ENCODE measurements at places on chromosomes 3 and 15.

DNA sequence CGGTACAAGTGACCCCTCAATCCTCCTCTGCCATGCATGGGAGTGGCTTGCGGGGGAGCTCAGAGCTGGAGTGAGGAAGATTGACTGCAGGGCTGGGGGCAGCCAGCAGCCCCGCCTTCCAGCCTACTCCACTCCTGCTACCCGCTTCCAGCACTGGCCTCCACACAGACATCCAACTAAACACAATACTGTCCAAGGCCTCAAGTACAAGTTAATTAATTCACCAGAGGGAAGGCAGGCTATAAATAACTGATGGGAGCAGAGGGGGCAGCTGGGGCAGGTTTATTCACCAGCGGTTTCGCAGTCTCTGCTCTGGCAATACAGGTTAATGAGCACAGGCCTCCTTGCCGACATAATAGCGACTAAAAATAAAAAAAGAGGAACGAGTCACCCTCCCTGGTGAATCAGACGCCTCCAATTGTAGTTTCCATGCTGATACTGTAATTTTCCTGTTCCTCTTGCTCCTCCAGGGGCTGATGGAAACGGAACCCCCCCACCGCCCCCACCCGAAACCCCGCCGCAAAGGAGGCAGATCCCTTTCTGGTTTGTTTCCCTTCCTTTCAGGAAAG lies 166.4 kb upstream of the TLE3 start:
- no peak for DNase-seq

GRCh38 chr3:170523248-170523647 lies 62.6 kb downstream of the SLC7A14 start:
- no peak for DNase-seq

DNA sequence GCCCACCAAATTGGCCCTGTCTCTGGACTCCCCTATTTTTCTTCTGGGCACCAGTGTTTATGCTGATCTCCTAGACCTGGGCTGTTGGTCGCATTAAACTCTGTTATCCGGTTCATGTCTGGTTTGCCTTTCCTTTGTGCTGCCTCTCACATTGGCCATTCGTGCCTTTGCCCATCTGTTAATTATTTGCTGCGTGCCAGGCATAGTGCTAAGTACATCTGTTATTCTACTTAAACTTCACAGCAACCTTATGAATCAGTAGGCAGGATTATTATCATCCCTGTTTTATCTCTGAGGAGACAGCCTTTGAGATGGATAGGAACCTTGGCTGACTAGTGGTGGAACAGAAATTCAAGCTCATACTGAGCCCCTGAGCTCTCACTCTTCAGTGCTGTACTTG lies 76.0 kb downstream of the THSD4 start:
- no peak for DNase-seq

DNA sequence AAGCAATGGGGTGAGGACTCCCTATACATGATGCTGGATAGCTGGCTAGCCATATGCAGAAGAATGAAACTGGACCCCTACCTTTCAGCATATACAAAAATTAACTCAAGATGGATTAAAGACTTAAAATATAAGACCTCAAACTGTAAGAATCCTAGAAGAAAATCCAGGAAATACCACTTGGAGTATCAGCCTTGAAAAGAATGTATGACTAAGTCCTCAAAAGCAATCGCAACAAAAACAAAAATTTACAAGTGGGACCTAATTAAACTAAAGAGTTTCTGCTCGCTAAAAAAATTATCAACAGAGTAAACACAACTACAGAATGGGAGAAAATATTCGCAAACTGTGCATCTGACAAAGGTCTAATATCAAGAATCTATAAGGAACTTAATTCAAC lies 94.3 kb downstream of the XRN1 start:
- DNase-seq: no peak

- no peak for DNase-seq
Measured at GRCh38 chr3:110485389-110485788, 586.2 kb upstream of the NECTIN3 start.

- peak; percentile 33 for DNase-seq
Measured at GRCh38 chr15:39756806-39757522, 25.7 kb downstream of the FSIP1 start.

DNA sequence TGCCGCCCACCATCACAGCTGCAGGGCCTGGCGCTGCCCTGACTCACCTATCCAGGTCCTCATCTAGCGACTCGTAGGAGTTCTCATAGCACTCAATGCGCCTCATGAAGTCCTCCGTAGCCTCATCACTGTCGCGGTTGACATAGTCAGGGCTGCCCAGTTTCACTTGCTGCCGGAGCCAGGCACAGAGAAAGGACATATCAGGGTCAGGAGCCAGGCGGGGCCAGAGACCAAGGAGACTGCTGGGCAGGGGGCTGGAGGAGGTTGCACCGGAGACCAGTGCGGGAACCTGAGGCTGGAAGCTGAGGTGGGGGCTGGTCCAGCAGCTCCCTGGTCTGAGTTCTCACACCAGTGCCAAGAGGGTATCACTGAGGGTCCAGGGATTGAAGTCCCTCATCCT lies 18.2 kb downstream of the PFKFB4 start:
- DNase-seq: no peak

DNA sequence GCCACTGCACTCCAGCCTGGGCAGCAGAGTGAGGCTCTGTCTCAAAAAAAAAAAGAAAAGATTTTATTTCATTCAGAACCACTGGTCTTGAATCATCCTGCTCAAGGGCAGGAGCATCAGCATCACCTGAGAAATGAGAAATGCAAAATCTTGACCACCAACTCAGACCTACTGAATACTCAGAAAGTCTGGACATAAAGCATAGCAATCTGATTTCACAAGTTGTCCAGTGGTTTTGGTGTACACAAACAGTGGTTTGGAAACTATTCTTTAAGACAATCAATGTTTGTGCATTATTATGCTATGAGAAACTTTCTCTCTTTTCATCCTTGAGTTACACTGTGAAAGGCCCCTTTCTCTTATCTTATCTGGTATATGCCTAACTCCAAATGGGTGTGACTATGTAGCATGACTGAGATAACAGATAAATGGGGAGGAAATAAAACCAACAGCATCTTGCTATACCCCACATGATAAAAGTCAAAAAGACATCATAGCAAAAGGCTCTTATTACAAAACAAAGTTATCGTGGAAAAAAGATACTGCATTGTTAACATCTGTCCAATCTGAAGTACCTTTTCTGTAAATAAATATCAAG lies 174.2 kb upstream of the STT3B start:
- no peak for DNase-seq

GRCh38 chr3:29511701-29512100 lies 230.8 kb downstream of the RBMS3 start:
- no peak for DNase-seq

DNA sequence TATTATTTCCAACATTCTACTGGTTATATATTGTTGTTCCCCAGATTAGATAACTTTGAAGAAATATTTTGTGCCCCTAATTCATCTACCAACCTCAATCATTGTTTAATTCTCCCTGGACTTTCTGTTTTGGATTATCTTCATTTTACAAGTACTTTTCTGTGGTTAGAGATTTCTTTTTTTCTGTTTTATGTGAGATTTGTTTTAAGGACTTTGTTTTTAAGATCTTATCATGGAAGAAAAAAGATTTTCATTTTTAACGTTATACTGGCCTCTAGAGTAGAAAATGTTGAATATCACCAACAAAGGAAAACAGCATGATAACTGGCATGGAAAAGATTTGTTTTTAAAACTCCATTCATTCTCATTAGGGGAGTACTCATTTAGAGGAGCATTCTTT lies 210.9 kb upstream of the KCNMB2 start:
- no peak for DNase-seq

DNA sequence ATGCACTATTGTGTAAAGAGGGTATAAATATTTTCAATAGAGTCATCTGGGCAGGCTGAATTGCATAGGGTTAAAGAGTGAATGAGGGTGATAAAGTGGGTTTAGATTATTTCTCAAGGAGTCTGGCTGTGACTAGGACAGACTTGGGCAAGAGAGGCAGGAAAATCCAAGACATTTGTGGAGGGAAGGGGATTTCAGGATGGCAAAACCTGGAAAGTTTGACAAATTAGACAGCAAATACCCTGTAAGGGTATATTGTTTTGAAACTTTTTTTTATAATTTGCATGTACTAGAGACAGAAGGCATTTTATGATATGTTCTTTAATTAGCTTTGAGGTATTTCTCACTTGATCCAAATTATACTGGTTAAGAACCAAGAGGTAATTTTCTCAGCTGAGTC lies 17.1 kb downstream of the HGD start:
- DNase-seq: no peak

GRCh38 chr3:57015912-57016311 lies 44.6 kb upstream of the SPATA12 start:
- DNase-seq: no peak

DNA sequence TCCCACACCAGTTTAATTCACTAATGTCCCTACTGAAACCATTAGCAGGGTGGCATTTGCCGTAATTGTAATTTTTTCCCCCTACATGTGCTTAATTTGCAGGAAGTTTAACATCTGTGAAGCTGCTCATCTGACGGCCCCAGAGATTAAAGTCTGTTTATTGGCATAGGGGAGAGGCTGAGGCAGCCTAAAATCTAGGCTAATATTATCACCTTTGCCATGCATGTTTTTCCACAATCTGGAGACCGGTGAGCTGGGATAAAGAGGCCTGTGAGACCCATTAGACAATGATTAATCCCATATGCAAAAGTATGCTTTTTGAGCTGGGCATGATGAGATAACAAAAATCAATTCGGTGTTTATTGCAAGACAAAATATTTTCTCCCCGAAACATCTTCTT lies 561.2 kb upstream of the ALCAM start:
- DNase-seq: no peak

- no peak for DNase-seq
Measured at GRCh38 chr3:120604784-120605183, 8.6 kb downstream of the NDUFB4 start.

GRCh38 chr15:48541341-48542278 lies 103.9 kb downstream of the FBN1 start:
- DNase-seq: no peak

DNA sequence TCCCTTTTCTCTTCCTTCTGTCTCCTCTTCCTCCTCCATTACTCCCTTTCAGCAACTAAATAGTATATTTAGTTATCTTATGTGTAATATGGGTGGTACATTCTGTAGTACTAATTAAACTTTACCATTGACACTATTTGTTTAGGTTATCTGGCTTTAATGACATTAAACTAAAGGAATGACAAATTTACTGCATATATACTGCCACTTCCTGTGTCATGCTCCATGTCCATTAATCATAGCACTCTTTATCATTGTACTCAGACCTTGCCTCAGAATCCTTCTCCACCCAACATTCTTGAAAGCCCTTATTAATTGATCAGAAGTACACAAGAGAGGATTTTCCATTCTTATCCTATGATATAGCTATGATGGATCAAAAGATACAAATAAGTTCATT lies 244.2 kb downstream of the NAALADL2 start:
- no peak for DNase-seq

DNA sequence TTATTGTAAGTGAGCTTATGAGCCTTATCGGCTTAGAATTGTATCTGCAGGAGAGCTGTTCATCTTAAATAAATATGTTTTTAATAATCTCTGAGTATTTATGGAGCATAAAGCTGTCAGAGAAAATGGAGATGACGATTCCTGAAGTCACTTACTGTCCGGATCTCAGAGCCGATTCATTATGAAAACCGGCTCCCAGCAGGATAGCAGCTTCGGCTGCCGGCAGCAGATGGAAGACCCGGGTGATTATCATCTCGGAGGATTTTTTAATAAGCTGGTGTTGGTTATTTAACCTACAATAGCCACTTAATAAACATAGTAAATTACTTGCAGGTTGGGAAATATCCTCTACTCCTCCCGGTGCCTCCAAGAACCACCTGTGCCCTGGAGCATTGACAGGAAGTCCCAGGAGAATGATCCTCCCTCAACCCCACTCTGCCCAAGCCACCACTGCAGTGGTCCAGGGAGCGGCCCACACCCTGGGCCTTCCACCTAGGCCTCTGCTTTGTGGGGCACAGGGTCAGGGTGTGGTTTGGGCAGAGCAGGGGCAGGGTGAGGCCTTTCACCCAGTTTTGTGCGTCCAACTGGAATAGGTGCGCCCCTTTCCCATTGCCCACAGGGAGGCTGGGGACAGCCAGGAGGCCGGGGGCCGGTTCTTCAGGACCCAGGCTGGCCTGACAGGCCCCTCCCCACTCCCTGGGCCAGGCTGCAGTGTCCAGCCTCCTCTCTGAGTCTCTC lies 42.2 kb upstream of the PRR23E start:
- DNase-seq: no peak

GRCh38 chr3:137163241-137163871 lies 205.6 kb downstream of the IL20RB start:
- DNase-seq: no peak

DNA sequence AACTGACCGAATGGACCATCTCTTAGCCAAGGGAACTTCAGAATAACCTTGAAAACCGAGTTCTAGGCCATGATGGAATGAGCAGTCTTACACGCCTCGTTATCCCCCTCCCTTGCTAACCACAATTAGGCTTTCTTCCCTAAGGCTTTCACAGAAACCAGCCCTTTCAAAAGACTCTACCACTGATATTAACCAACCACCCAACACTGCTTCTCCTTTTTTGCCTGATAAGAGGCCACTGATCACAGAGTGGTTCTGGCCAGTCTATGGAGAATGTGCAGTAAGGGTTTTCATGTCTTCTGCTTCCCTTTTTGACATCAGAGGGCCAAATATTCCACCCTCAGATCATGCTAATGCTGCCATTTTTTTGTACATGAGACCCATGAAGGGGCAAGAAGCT lies 59.3 kb downstream of the MCF2L2 start:
- DNase-seq: no peak

- DNase-seq: no peak
Measured at GRCh38 chr15:38614621-38615020, 50.0 kb upstream of the RASGRP1 start.

- DNase-seq: no peak
Measured at GRCh38 chr3:143753006-143753405, 95.3 kb downstream of the SLC9A9 start.

DNA sequence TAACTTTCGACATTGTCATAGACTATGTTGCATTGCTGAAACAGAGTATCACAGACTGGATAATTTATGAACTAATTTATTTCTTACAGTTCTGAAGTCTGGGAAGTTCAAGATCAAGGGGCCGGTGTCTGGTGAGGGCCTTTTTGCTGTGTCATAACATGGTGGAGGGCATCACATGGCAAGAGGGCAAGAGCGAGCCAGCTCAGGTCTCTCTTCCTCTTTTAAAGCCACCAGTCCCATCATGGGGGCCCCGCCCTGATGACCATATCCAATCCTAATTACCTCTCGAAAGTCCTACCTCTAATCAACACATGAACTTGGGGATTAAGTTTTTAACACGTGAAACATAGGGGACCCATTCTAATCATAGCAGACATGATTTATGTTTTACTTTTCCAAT lies 33.5 kb upstream of the DCUN1D1 start:
- DNase-seq: no peak

- no peak for DNase-seq
Measured at GRCh38 chr3:52483081-52483480, 12.1 kb upstream of the STAB1 start.

DNA sequence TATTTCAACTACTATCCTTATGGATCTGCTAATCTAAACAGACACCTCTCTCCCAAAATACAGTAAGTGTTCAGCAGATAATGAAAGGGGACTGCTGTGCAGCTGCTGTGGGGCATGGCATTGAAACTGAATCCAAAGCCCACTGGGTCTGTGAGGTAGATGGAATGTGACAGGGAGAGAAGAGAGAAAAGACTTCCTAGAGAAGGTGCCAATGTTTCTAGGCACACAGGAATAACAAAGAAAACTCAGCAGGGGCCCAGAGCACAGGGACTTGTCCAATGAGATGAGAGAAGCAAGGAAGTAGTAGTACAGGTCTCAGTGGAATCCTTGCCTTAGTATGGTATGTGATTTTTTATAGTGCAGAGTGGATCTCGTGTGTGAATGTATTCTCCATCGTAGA lies 457.8 kb downstream of the IL5RA start:
- DNase-seq: no peak

Data from CD8-positive, alpha-beta T cell (primary cell).